ENCODE measurements at places on chromosomes 3 and 15.

DNA sequence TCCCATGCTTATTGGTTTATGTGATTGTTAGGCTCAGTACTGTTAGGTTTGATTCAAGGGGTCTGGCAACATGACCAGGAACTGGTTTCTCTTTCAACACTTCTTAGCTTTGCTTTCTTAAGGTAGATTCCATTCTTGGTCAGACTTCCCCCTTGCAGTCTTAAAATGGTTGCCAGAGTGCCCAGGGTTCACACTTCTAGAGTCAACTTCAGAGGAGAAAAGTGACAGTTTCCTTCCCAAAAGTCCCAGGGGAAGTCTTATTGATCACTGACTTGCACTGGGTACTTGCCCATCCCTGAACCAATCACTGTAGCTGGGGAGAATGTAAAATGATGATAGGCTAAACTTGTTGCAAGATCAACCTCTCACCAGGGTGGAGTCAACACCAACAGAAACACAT, 14.1 kb downstream of the MGLL start:
- DNase-seq = no peak

DNA sequence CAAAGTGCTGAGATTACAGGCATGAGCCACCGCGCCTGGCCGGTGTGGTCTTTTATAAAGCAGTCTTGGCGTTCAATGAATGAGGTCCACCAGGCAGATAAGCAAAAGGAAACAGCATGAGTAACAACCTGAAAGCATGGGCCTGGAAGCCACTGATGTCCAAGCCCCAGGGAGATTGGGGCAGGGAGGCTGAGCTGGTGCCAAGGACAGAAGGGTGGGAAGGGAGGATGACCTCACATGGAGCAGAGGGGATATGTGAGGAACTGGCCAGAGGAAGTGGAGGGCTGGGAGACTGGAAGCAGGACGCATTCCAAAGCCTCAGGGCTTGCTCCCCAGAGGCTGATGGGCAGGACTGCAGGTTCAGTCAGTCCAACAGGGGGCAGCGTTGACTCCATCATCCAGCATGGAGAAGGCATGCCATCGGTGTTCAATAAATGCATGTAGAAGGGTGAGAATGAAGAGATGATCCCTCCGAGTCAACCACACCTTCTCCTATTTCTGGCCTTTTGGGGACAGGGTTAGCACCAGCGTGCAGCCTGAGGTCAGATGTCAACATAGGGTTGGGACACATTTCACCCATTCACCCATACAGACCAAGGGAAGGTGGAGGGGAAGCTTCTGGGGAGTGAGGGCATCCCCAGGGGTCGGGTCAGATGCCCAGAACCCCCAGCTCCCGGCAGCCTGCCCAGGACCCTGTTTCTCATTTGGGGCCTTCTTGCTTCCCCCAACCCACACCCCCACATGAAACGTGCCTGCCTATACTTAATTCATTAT, 14.8 kb downstream of the MYL3 start:
- DNase-seq = no peak

- DNase-seq = no peak
Measured at GRCh38 chr3:66248641-66249040, 27.8 kb downstream of the SLC25A26 start.

GRCh38 chr3:137335478-137335877, 377.7 kb downstream of the IL20RB start:
- no peak for DNase-seq

DNA sequence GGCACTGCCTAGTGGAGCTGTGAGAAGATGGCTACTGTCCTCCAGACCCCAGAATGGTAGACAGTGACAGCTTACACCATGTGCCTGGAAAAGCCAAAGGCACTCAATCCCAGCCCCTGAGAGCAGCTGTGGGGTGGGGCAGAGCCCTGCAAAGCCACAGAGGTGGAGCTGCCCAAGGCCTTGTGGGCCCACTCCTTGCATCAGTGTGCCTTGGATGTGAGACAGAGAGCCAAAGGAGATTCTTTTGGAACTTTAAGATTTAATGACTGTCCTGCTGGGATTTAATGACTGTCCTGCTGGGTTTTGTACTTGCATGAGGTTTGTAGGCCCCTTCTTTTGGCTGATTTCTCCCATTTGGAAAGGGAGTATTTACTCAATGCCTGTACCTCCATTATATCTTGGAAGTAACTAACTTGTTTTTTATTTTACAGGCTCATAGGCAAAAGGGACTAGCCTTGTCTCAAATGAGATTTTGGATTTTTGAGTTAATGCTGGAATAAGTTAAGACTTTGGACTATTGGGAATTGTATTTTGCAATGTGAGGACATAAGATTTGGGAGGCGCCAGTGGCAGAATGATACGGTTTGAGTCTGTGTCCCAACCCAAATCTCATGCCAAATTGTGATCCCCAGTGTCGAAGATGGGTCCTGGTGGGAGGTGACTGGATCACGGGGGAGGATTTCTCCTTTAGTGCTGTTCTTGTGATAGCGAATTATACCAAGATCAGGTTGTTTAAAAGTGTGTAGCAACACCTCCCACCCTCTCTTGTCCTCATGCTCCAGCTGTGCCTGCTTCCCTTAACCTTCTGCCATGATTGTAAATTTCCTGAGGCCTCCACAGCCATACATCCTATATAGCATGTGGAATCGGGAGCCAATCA, 80.4 kb downstream of the MYO5A start:
- DNase-seq = no peak

- DNase-seq = no peak
Measured at GRCh38 chr3:119304201-119304713, 10.1 kb downstream of the ARHGAP31 start.

DNA sequence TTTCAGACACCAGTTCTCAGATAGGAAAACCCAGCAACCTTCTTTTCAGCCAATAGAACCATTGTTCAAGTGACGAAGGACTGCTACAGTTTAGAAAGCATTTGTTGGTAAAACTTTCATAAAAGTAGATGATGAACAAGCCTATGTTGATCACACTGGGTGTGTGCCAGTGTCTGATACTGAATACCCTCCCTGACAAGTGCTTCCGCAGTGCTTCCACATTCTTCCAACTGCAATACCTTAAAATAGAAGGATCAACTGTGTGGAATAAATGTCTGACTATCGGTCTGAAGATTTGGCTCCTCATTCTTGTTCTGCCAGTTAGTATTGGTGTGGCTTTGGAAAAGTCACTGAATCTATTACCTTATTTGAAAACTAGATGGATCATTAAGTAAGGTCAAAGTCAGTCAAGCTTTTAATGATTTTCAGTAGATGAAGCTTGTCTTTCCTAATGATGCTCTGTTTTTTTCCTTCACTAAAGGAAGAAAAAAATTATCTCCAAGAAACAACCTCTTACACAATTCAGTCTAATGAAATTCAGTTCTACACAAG, 479.4 kb upstream of the CBLB start:
- no peak for DNase-seq

DNA sequence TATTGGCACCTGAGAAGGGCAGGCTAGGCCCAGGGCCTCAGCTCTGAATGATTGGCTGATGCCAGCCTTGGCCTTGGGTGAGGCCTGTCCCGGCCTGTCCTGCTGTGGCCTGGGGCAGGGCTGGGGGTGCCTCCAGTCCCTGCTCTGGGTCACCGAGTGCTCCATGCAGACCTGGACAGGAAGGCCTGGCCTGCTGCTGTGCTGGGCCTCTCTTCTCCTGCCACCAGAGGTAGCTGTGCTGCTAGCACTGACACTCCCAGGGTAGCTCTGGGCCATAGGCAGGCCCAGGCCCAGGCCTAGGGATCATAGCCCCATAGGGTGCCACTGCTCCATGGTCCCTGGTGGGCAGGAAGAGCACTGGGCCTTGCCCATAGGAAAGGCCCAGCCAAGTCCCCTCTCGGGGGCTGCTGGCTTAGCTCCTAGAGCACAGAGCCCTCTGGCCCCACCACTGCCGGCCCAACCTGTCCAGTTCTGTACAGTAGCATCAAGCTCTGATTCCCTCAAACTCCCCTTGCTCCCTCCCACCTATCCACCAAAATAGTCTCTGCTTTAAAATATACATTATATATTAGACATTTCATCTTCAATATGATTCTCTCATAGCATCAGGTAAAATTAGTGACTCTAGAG, 18.2 kb downstream of the ABTB1 start:
- no peak for DNase-seq

- DNase-seq = no peak
Measured at GRCh38 chr3:17518189-17519059, 224.0 kb downstream of the TBC1D5 start.

- DNase-seq = no peak
Measured at GRCh38 chr3:976006-976405, 116.8 kb upstream of the CNTN6 start.
